ENCODE measurements at places on chromosomes 2 and 18. TPM values are rescaled to one million over a fixed set of nuclear protein-coding genes. Genes with fewer than 3 reads are reported as not detected.
A peak's percentile ranks its signal among the peaks of the same experiment; 100 is the strongest.

- no peak for DNase-seq
These were observed 47.6 kb downstream of the STK17B start for GRCh38 chr2:196123679-196124373.

The ALK gene
- not detected for total RNA-seq

GRCh38 chr2:137706786-137707613, 257.3 kb upstream of the HNMT start:
- no peak for DNase-seq

The NBEAL1 gene
- 33.0 TPM for total RNA-seq

DNA sequence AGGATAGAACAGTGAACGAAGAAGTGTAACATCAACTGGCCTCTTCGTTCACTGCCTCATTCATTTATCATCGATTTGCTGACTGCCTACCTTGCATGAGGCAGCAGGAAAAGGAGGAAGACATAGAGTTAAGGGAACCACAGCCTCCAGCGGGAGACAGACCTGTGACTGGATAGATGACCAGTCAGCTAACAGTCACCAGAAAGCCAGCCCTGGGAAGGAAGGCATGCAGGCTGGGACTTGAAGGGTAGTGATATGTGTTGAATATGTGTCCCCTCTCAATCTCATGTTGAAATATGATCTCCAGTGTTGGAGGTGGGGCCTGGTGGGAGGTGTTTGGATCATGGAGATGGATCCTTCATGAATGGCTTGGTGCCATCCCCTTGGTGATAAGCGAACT, 58.3 kb downstream of the CTIF start:
- no peak for DNase-seq

The SCN2A gene
- total RNA-seq = 0.53 TPM

DNA sequence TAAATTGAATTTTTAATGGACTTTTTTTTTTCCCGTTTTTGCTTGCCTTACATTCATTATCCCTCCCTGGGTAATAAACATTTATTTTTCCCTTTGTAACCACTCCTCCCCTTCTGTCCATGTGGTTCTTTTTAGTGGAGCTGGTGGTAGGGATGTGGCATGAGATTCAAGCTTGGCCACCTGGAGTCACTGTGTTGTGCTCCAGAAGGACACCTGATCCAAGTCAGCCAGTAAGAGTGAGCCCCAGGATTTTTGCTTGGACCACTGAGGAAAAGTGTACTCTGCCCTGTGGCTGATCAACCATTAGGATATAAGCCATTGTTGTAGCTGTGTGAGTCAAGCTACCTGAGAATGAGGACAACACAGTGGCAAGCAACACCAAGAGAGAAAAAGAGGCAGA, 11.1 kb upstream of the ACTR3 start:
- no peak for DNase-seq

DNA sequence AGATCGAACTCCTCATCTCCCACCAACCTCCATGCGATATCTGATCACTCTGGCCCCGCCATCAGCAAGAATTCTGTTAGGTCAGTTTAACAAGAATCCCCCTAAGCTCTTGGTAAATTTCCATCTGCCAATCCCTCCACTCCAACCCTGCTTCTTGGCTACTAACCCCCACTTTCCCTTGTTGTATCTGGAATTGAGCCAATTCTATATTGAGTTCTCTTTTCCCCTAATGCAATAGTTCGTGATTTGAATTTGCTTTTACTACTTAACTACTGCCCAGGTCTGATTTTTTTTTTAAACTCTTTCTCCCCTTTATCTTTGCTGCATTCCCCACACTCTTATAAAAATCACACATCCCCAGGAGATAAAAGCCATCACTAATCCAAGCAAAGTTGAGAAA, 159.3 kb upstream of the STK17B start:
- no peak for DNase-seq

The LHCGR gene
- not detected for total RNA-seq

DNA sequence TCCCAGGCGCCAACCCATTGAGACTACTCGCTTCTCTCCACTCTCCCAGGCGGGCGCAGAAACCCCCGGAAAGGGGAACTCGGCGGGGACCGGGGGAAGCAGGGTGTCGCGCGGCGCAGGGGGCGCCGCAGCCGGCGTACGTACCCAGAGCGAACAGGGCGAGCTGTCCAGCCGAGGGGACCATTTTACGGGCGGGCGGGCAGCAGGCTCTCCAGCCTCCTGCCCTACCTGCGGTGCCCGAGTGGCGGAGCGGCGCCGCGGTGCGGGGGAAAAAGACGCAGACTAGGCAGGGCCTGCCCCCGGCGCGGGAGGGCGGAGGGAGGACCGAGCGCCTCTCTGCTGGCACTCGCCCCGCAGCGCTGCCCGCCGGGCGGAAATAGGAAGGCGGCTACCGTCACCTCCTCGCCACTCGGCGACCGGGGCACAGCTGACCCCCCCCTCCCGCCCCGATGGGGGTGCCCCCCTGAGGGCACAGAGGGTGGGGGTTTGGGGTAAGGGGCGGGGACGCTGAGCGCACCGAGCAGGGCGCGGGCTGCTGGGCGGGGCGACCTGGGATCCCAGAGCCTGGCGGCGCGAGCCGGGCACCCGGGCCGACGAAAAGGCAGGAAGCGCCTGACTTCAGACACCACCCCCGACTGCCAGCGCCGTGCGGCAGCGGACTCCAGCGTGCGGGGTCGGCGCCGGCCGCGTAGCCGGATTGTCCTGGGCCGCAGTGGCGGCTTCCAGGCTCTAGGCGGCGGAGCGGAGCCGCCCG, at the start of gene TGFA:
Gene TGFA (minus strand): TSS at position 243 of the 754 bp plus-strand sequence. CDS start 59 bp downstream, at position 184.
- peak; percentile 81 for DNase-seq

GRCh38 chr18:50161597-50162205, 33.2 kb downstream of the MYO5B start:
- DNase-seq = no peak

GRCh38 chr2:112050316-112050715, 4.8 kb upstream of the TMEM87B start:
- no peak for DNase-seq

DNA sequence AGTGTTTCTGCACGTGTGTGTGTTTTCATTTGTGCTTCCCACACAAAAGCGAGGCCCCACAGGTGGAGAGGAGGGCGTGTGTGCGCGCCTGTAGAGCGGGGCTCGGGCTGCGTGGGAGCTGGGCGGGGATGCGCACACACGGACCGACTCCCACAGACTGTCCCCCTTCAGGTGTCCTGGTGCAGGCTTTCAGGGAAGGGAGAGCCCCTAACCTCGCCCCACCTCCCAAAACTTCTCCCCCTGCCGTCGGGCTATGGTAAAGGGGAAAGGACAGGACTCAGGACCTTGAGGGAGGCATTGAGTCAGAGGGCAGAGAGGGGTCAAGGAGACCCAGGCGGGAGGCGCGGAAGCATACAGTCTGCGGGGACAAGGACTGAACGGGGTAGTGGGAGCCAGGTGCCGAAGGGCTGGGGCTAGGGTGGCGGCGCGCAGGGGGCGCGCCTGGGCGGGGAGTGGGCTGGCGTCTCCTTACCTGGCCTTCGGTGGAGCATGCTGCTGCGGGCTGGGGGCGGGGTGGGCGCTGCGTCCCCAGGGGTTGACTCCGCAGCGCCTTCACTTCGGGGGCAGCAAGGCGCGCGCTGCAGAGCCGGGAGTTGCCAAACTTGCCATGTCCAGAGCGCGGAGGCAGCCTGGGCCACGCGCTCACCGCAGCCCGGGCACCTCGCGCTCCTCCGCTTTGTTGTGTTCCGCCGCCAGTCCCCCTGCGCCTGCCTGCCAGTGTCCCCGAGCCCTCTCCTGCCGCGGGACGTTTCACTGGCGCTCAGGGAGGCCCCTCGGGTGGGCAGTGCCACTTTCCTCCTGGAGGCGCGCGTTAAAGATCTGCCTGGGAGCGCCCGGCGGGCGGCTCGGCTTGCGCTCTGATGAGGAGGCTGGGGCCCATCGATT, 302.0 kb downstream of the NCKAP5 start:
- no peak for DNase-seq

GRCh38 chr2:165687426-165688002, 106.5 kb downstream of the GALNT3 start:
- DNase-seq = no peak

The PPP4R3B gene
- total RNA-seq = 18.2 TPM

DNA sequence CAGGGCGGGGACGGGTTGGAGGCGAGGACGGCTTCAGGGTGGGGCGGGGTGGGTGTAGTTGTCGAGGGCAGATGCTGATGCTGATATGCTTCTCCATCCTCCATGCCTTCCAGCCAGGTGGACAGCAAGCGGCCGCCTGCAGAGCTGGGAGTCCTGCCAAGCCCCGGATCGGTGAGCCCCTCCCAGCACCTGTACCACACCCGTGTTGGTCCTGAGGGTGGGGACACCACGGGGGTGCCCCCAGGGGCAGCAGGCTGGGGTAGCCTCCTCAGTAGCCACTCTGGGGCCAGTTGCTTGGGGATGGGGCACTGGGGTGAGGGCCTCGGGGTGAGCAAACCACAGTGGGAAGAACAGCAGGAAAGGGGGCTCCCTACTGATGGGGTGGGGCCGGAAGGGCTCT, 2.6 kb downstream of the ANO7 start:
- no peak for DNase-seq

GRCh38 chr2:30938196-30938595, 130.9 kb upstream of the CAPN13 start:
- DNase-seq = no peak

- no peak for DNase-seq
These were observed 13.7 kb downstream of the HYCC2 start for GRCh38 chr2:201057715-201058248.

- DNase-seq = no peak
These were observed 306.2 kb downstream of the KIAA1328 start for GRCh38 chr18:37135177-37135576.

The MYO5B gene
- 0.21 TPM for total RNA-seq

GRCh38 chr18:32389858-32390257, 80.8 kb downstream of the GAREM1 start:
- no peak for DNase-seq

DNA sequence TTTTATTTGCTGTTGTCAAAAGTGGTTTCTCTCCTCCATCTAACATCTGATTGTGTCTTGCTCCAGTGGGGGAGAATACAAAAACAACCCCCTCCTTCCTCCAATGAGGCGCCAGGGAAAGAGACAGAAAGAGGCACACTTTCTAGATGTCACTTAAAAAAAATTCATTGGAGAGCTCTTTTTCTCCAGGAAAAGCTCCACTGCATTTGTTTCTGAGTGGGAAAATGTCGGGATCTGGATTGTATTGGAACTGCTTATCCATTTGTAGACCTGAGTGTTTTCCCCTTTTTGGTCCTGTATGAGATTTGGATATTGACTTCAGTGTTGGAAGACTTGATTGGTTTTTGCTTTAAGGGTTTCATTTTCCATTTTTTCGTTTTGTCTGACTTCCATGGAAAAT, 995 bp downstream of the MBD5 start:
- DNase-seq = no peak

- no peak for DNase-seq
These were observed 21.3 kb upstream of the CHST9 start for GRCh38 chr18:27206411-27206810.

The THOC1 gene
- 12.0 TPM for total RNA-seq

DNA sequence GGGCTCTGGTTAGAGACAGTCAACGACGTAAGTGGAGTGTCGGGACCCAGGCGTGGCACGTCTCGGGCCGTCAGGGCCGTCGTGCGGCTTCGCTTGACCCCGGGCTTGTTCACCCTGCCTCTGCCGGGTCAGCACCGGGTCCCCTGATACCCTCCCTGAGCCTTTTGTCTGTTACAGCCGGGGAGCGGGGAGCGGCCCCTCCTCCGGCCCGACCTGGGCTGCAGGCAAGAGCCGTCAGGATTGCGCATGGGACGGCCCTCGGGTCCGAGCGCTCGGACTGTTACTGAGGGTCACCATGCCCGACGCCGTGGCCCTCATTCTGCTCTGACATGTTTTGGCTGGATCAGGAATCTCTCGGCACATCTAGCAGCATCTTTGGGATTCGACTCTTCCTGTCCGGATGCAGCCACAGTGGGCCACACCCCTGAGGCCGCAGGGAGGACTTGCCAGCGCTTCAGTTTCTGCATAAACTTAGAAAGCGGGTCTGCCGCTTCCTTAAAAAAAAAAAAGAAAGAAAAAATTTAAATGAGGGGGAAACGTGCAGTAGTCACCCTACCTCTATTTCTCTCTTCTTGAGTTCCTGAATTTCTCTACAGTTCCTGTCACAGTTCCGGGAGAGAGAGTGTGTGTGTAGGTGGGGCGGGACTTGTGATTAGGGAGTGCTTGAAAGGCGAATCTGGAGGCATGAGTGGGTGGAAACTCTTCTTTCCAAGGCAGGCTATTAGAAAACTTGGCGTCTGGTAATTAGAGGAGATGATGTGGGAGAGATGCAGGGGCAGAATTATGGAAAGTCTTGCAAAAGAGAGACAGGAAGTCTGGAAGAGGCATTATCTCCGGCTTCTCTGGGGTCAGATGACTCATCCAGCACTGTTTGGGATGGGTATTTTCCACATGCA, 909 bp downstream of the TMEM87B start:
- DNase-seq = peak; percentile 22

All from ascending aorta (tissue), 2 donors.